ENCODE measurements at places on chromosomes 13 and 19. TPM values are rescaled to one million over a fixed set of nuclear protein-coding genes. Genes with fewer than 3 reads are reported as not detected.

GRCh38 chr19:1455002-1455335 lies 5.0 kb downstream of the APC2 start:
- peaks cover 7% of the 10 kb centered on the region for H3K27me3 ChIP-seq
- no peaks in the 10 kb centered on the region for H3K36me3 ChIP-seq
- H3K4me3 ChIP-seq = no peak overlapping the region
- peaks cover 1% of the 10 kb centered on the region for H3K4me1 ChIP-seq
- no peak for DNase-seq

DNA sequence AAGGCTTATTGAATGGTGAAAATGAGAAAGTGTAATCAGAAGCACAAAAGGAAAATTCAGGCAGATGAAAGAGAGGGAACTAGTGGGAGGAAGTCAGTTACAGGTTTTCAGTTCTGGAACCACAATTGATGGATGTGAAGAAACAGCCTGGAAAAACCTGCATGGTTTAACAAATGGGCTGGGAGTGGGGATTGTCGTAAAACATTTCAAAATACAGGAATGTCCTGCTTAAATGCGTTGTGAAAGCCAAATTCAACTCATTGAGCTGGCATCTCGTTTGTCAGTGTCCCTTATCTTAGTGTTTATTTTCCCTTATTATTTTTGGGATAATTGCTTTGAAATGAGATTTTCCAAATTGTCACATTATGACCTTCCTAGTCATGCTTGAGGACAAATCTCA lies 106.5 kb upstream of the RFC3 start:
- no peaks in the 10 kb centered on the region for H3K36me3 ChIP-seq
- no peaks in the 10 kb centered on the region for H3K4me1 ChIP-seq
- H3K27ac ChIP-seq = no peak overlapping the region

Gene DIRAS1
- total RNA-seq = 16.0 TPM

DNA sequence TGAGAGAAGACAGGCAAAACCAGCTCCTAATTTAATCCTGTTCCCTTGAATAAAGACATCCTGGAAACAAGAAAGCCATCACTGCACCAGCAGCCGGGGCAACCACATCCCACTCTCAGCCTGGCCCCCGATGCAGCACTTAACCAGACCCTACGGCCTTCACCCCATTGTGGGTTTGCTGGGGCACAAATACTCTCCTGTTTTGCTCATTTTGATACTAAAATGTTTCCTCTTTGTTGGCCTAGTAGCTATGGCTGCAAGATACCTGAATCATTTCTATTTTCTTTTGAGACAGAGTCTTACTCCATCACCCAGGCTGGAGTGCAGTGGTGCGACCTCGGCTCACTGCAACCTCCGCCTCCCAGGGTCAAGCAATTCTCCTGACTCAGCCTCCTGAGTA lies 28.4 kb downstream of the ANKRD27 start:
- DNase-seq = no peak
- no peaks in the 10 kb centered on the region for H3K27me3 ChIP-seq
- no peak overlapping the region for H3K27ac ChIP-seq
- no peaks in the 10 kb centered on the region for H3K36me3 ChIP-seq
- no peak overlapping the region for H3K4me3 ChIP-seq

GRCh38 chr19:1406774-1407527 lies 435 bp upstream of the DAZAP1 start:
- H3K4me1 ChIP-seq = peaks cover 33% of the 10 kb centered on the region
- peak; percentile 99 for DNase-seq
- peak overlapping the region; percentile 51 for H3K4me3 ChIP-seq
- no peak overlapping the region for H3K27ac ChIP-seq

DNA sequence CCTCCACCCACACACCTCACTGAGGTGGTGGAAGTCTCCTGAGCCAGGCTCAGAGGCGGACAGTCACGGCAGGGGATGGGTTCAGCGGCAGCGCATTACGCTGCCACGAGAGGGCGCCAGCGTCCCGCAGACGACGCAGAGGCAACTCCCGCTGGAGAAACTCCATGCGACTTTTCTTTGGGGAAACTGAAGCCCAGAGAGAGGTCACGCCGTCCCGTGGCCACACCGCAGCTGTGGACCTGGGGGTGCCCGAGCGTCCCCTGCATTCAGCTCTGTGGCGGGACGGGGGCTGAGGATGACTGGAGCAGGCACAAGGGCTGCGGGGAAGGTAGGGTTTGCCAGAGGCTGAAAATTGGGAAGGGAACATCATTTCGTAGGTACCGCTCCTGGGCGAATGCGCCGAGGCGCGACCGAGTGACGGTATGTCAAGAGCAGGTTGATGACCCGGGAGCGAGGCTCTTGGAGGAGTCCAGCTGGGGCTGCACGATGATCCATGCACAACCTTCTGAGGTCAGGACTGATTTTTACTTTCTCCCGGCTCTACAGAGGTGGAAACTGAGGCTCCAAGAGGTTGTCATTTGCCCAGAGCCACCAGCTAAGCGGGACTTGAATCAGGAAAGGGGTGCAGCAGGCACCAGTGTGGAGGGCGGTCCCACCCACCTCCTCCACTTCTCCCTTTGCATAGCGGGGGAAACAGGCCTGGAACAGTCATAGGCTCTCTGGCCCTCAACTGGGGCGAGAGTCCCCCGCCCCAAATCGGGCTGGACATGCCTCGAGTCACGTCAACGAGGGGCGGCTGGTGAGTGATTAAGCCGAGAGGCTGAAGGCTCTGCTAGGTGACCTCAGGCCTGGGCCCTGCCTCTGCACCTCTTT lies 690 bp upstream of the ARRDC2 start:
- no peaks in the 10 kb centered on the region for H3K27me3 ChIP-seq
- peaks cover 5% of the 10 kb centered on the region for H3K4me1 ChIP-seq
- no peaks in the 10 kb centered on the region for H3K36me3 ChIP-seq
- H3K27ac ChIP-seq = peak overlapping the region; percentile 17

Gene GRK1
- total RNA-seq = 0.10 TPM

Gene MUC16
- 0.13 TPM for total RNA-seq

DNA sequence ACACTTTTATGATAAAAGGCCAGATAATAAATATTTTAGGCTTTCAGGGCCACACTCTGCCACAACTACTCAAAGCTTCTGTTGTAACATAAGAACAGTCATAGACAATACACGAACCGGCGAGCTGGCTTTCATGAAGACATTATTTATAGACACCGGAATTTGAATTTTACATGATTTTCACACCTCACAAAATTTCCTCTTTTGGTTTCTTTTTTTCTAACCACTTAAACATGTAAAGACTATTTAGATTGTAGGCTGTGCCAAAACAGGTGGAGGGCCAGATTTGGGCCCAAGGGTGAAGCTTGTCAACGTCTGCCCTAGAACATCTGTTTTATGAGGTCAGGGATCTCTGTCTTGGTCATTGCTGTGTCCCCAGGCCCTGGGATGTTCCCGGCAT lies 29.7 kb upstream of the FXYD3 start:
- H3K27ac ChIP-seq = no peak overlapping the region
- no peaks in the 10 kb centered on the region for H3K4me1 ChIP-seq
- H3K4me3 ChIP-seq = no peak overlapping the region
- H3K27me3 ChIP-seq = no peaks in the 10 kb centered on the region
- no peak for DNase-seq
- no peaks in the 10 kb centered on the region for H3K36me3 ChIP-seq

Gene SEMA6B
- 9.3 TPM for total RNA-seq

Gene CILP2
- total RNA-seq = 2.0 TPM

Gene NLRP9
- not detected for total RNA-seq

DNA sequence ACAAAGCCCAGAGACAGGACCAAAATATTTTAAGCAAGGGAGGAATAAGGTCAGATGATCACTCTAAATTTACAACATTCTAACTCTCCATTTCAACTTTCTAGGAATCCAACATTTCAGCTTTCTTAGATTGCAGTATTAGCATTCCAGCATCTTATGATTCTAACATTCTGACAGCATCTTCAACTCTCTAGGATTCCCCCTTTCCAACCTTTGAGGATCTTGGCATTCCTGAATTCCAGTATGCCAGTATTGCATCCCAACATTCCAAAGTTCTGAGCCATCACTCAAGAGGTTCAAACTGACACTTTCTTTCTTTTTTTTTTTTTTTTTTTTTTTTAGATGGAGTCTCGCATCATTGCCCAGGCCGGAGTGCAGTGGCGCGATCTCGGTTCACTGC lies 13.8 kb downstream of the TGFB1 start:
- H3K27me3 ChIP-seq = no peaks in the 10 kb centered on the region
- no peak for DNase-seq
- no peak overlapping the region for H3K27ac ChIP-seq
- no peaks in the 10 kb centered on the region for H3K36me3 ChIP-seq
- H3K4me1 ChIP-seq = no peaks in the 10 kb centered on the region
- no peak overlapping the region for H3K4me3 ChIP-seq

GRCh38 chr19:1397838-1398237 lies 3.5 kb downstream of the GAMT start:
- H3K4me3 ChIP-seq = no peak overlapping the region
- no peak for DNase-seq
- H3K4me1 ChIP-seq = peaks cover 14% of the 10 kb centered on the region

DNA sequence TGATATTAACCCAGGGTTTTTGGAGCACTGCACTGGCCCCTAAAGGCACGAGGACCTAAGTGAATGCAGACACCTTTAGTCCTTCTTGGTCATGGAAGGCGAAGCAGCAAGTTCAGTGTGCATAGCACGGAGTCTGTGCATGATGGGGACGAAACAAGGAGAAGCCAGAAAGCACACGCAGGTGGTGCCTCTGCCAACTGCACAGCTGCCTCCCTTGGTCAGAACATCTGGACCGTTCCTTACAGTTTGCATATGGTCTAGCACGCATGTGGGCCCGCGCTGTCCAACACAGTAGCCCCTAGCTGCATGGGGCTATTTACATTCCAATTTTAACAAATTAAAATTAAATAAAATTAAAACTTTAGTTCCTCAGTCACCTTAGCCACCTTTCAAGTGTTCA lies 44.0 kb downstream of the FLT3 start:
- no peaks in the 10 kb centered on the region for H3K36me3 ChIP-seq
- no peak overlapping the region for H3K27ac ChIP-seq
- no peaks in the 10 kb centered on the region for H3K27me3 ChIP-seq
- no peaks in the 10 kb centered on the region for H3K4me1 ChIP-seq
- no peak for DNase-seq

- H3K27me3 ChIP-seq = no peaks in the 10 kb centered on the region
- no peak overlapping the region for H3K4me3 ChIP-seq
- no peak overlapping the region for H3K27ac ChIP-seq
- H3K4me1 ChIP-seq = peaks cover 9% of the 10 kb centered on the region
- DNase-seq = no peak
Measured at GRCh38 chr13:98225036-98225940, 48.2 kb upstream of the RNF113B start.

DNA sequence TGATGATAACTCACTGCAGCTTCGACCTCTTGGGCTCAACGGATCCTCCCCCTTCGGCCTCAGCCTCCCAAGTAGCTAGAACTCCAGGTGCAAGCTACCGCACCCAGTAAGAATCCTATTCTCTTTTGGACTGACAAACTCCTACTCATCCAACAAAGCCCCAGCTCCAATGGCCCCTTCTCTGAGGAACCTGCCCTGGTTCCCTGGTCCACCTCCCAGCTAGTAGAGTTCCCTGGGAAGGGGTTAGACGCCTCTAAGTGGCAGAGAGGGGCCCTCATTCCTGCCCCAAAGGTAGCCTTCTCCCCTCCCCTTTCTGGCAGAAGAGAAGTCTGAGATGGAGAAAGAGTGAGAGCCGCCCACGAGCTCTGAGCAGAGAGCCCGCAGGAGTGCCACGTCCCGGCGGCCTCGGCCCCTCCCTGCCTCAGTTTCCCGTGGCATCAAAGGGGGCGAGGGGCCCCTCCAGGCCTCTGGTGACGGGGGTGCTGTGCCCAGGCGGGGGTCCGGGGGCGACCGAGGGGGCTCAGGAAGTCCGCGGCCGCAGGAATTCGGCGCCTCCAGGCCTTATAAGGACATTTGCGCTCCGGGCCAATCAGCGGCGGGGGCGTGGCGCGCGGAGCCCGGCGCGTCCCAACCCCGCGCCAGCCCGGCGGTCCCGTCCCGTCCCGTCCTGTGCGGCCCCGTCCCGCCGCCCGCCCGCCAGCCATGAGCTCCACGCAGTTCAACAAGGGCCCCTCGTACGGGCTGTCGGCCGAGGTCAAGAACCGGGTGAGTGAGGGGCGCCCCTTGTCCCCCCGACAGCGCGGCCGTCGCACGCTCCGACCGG lies at the start of gene CNN2:
Gene CNN2, plus strand, starts transcription at position 649 of the 823 bp plus-strand sequence. Its CDS starts 54 bp downstream, at position 703.
- H3K4me3 ChIP-seq = peak within 1 kb of the TSS; percentile 83
- H3K27me3 ChIP-seq = no peaks in the 10 kb centered on the region
- H3K27ac ChIP-seq = peak within 1 kb of the TSS; percentile 87
- DNase-seq = peak; percentile 84
- H3K36me3 ChIP-seq = no peaks in the 10 kb centered on the region
- peaks cover 10% of the 10 kb centered on the region for H3K4me1 ChIP-seq

GRCh38 chr19:3114018-3114726 lies 20.0 kb downstream of the GNA11 start:
- DNase-seq = no peak
- no peaks in the 10 kb centered on the region for H3K36me3 ChIP-seq
- H3K4me3 ChIP-seq = no peak overlapping the region
- no peaks in the 10 kb centered on the region for H3K27me3 ChIP-seq
- H3K27ac ChIP-seq = no peak overlapping the region
- H3K4me1 ChIP-seq = no peaks in the 10 kb centered on the region

GRCh38 chr19:4715529-4716221 lies 8.0 kb downstream of the DPP9 start:
- H3K27me3 ChIP-seq = no peaks in the 10 kb centered on the region
- no peak for DNase-seq
- no peak overlapping the region for H3K4me3 ChIP-seq
- H3K4me1 ChIP-seq = no peaks in the 10 kb centered on the region
- H3K36me3 ChIP-seq = no peaks in the 10 kb centered on the region
- H3K27ac ChIP-seq = no peak overlapping the region

GRCh38 chr13:76638882-76639281 lies 247.3 kb downstream of the KCTD12 start:
- H3K36me3 ChIP-seq = no peaks in the 10 kb centered on the region
- DNase-seq = no peak
- H3K27ac ChIP-seq = no peak overlapping the region
- H3K27me3 ChIP-seq = no peaks in the 10 kb centered on the region
- H3K4me1 ChIP-seq = peaks cover 8% of the 10 kb centered on the region

Gene TGFBR3L
- total RNA-seq = 6.9 TPM

GRCh38 chr19:28027116-28027515 lies 1185.8 kb downstream of the UQCRFS1 start:
- H3K4me3 ChIP-seq = no peak overlapping the region
- H3K27me3 ChIP-seq = no peaks in the 10 kb centered on the region
- DNase-seq = no peak
- no peak overlapping the region for H3K27ac ChIP-seq
- H3K36me3 ChIP-seq = no peaks in the 10 kb centered on the region
- no peaks in the 10 kb centered on the region for H3K4me1 ChIP-seq

Gene LRG1
- total RNA-seq = 1.3 TPM

GRCh38 chr19:12833738-12834565 lies 427 bp downstream of the RTBDN start:
- no peaks in the 10 kb centered on the region for H3K4me1 ChIP-seq
- peak overlapping the region; percentile 26 for H3K4me3 ChIP-seq
- H3K36me3 ChIP-seq = no peaks in the 10 kb centered on the region
- no peak for DNase-seq

All from ovary (tissue), 10 donors.